Aortic smooth muscle cell (primary cell): ENCODE measurements at places on chromosomes 11 and 22. TPM values are rescaled to one million over a fixed set of nuclear protein-coding genes. Genes with fewer than 3 reads are reported as not detected.

Gene DDIAS
- 1.9 and 3.7 TPM in 2 replicates for total RNA-seq

Gene MYEOV
- total RNA-seq, result 1.2 and 2.5 TPM in 2 replicates

Gene C11orf97
- not detected in 2 replicates for total RNA-seq

Gene DRICH1
- total RNA-seq, result 0.31 TPM in 1 of 2 replicates, not detected in the other

Gene CD3G
- not detected in 2 replicates for total RNA-seq

Gene PRR33
- total RNA-seq, result not detected in 2 replicates

Gene LGALS12
- total RNA-seq, result not detected in 2 replicates

Gene TMEM151A
- total RNA-seq, result 0.13 and 0.25 TPM in 2 replicates

Gene OR5B21
- total RNA-seq, result not detected in 2 replicates

Gene DEUP1
- total RNA-seq, result not detected in 2 replicates

Gene SLC17A6
- total RNA-seq, result not detected in 2 replicates

Gene FADS2
- 182 and 322 TPM in 2 replicates for total RNA-seq

Gene MUC2
- total RNA-seq, result not detected in 2 replicates

Gene TPBGL
- not detected in 2 replicates for total RNA-seq

Gene GPR83
- total RNA-seq, result under 0.01 and 0.26 TPM in 2 replicates

Gene ME3
- total RNA-seq, result 57.3 and 64.6 TPM in 2 replicates

Gene CCDC86
- total RNA-seq, result 5.7 and 6.6 TPM in 2 replicates

Gene SLC22A25
- total RNA-seq, result not detected in 2 replicates

Gene DCUN1D5
- 35.1 and 43.6 TPM in 2 replicates for total RNA-seq

Gene MS4A6E
- not detected in 2 replicates for total RNA-seq

Gene RBMXL2
- 0.13 TPM in 1 of 2 replicates, not detected in the other for total RNA-seq

Gene TIGD3
- total RNA-seq, result 0.13 TPM in 1 of 2 replicates, not detected in the other

Gene TST
- 18.0 and 21.0 TPM in 2 replicates for total RNA-seq

Gene LYVE1
- 3.3 and 3.8 TPM in 2 replicates for total RNA-seq

Gene PARVB
- 22.5 and 29.8 TPM in 2 replicates for total RNA-seq

Gene LRP4
- 1.1 and 2.2 TPM in 2 replicates for total RNA-seq

Gene CALCA
- total RNA-seq, result not detected in 2 replicates

Gene OR51B2
- 0.12 TPM in 1 of 2 replicates, not detected in the other for total RNA-seq

Gene KCNJ1
- 0.06 TPM in 1 of 2 replicates, not detected in the other for total RNA-seq
